CD4-positive, alpha-beta T cell treated with Interleukin-4 for 4 hours (primary cell): ENCODE measurements at places on chromosomes 1 and 21.

DNA sequence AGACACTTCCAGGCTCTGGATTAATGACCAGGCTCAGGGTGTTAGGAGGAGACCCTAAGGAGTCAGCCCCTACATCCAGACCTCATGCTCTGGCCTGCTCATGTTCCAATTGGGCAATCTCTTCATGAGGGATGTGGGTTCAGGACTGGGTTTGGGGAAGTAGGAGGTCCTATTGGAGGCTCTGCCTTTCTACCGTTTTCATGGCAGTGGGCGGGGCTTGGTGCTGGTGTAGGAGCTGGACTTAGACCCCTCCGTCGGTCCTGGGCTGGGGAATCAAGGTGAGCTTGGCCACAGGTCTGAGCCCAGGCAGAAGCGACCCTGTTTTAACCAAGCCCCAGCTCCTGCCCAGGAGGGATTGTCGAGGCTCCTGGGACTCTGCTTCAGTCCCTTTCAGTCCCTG is 123.4 kb downstream of the PRDM16 start:
- no peak for DNase-seq

- DNase-seq: no peak
Observed at GRCh38 chr1:119714583-119714982, 2.8 kb downstream of the PHGDH start.

- DNase-seq: no peak
Observed at GRCh38 chr1:205451759-205452164, 4.1 kb downstream of the BLACAT1 start.

- DNase-seq: no peak
Observed at GRCh38 chr1:23475641-23476040, 8.3 kb downstream of the ASAP3 start.

DNA sequence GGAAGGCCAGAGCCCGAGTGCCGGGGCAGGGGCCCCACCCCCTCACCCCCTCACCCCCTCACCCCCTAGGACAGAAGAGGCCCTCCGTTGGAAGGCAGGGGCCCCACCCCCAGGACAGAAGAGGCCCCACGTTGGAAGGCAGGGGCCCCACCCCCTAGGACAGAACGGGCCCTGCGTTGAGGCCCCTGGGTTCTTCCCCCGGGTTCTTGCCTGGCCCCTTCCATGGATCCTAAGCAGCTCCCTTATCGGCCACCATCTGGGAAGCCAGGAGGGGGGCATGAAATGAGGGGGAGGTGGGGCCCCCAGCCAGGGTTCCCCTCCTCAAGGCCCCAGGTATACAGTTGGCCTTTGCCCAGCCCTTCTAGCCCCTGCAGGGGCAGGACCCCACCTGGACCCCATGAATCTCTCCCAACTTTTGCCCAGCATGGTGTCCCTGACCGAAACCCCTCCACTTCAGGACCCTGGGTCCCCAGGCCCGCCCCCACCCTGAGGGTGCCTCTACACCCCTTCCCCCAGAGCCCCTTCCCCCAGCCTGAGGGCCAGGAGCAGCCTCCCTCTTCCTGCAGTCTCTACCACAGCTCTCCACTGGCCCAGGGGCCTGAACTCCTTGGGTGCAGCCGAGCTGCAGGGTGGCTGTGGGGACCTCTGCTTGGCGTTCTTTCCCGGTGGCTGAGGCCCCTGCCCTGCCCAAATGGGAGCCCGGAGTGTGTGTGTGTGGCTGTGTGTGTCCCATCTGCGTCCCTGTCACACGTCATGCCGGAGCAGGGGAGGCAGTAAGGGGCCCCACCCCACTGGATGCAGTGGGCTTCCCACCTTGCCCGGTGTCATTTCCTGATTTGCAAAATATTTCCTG is 4.3 kb upstream of the VWA1 start:
- DNase-seq: no peak

DNA sequence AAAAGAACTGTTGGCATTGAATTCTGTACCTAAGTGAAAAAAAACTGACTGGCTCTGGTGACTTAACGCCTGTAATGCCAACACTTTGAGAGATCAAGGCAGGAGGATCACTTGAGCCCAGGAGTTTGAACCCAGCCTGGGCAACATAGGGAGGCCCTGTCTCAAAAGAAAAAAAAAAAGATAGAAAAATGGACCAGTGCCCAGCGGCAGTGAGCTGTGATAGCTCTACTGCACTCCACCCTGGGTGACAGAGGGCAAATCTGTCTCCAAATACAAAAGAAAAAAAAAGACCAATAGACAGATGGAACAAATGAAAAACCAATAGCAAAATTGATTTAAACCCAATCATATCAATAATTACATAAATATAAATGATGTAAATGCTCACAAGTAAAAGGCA is 674 bp upstream of the AKR7A3 start:
- no peak for DNase-seq
